ENCODE measurements at places on chromosomes 7 and 10.

GRCh38 chr7:127792528-127793342 is 140.7 kb downstream of the SND1 start:
- DNase-seq: peak; percentile 43

DNA sequence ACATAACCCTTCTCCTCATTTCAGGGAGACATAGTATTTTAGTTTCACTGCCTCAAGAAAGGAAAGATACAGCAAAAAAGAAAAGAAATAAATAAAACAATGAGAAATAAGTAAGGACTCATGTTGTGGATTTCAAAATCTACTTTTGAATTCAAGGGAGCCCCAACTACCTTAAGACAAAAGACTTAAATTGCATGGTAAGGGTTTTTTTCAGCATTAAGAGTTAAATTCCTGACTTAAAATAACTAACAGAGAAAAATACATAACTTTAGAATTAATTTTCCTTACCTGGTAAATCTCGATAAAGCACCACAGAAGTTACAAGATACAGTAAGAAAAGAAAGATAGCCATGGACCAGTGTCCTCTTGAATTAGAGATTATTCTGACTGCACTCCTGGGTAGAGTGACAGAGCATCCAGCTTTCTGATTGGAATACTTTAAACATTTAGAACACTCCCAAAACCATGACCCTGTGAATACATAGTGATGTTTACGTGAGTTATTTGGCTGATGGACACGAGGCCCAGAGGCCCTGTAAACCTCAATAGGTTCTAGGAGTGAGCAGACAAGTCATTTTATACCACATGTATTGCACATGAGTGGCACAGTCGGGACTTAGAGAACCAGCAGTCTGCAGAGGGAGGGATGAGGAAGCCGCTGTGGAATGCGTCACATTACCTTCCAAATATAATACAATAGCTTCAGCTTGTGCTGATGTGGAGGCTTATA is 292.5 kb upstream of the SEMA3C start:
- DNase-seq: peak; percentile 19

GRCh38 chr10:122044713-122045112 is 55.8 kb downstream of the TACC2 start:
- no peak for DNase-seq

- DNase-seq: no peak
Measured at GRCh38 chr7:88688222-88688621, 71.3 kb upstream of the ZNF804B start.

GRCh38 chr10:114233482-114233881 is 5.6 kb upstream of the VWA2 start:
- DNase-seq: peak; percentile 77

DNA sequence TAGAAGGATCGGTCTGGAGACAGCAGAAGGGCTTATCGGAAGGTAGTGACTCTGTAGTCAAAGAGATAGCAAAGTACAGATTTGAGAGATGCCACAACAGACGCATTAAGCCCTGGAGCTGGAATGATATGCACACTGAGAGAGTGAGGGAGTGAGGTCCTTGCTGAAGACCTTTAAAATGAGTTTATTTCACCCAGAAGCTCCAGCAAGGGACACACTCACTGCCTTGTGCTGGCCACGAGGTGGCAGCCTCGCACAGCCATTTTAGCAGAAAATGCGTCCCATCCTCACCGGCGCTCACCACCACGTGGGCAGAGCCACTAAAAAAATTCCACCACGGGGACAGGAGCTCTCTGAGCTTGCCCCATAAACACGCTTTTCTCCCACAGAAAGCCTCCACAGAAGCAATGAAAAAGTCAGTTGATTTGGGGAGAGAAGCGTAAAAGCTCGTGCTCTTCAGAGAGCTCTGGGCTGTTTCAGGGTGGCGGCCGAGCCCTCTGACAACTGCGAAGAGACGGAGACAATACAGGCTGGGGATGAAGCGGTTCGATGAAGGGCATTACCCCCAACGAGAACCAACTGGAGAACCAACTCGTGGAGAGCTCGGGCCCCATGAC is 163.0 kb upstream of the KLF14 start:
- DNase-seq: peak; percentile 94

- DNase-seq: no peak
Measured at GRCh38 chr7:78490524-78490923, 692.0 kb downstream of the PHTF2 start.

- peak; percentile 99 for DNase-seq
Measured at GRCh38 chr10:62443866-62444265, 69.7 kb downstream of the ZNF365 start.

DNA sequence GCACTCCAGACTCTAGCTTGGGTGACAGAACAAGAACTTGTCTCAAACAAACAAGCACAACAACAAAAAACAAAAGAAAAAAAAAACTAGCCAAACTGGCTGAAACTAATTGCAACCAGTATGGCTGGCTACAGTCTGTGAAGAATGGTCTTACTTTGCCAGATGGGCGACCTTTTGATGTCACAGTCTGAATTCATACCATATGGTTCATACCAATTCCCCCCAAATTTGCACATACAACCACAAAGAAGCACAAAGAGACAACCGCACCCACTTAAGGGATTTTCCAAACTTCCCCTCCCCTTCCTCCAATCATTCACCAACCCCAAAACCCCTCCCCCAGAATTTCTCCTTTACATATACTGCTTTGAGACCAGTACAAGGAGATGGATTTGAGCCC is 114.2 kb downstream of the SPAG6 start:
- no peak for DNase-seq

Data from A673 (cell line).